ENCODE measurements at places on chromosomes 11 and 22.

DNA sequence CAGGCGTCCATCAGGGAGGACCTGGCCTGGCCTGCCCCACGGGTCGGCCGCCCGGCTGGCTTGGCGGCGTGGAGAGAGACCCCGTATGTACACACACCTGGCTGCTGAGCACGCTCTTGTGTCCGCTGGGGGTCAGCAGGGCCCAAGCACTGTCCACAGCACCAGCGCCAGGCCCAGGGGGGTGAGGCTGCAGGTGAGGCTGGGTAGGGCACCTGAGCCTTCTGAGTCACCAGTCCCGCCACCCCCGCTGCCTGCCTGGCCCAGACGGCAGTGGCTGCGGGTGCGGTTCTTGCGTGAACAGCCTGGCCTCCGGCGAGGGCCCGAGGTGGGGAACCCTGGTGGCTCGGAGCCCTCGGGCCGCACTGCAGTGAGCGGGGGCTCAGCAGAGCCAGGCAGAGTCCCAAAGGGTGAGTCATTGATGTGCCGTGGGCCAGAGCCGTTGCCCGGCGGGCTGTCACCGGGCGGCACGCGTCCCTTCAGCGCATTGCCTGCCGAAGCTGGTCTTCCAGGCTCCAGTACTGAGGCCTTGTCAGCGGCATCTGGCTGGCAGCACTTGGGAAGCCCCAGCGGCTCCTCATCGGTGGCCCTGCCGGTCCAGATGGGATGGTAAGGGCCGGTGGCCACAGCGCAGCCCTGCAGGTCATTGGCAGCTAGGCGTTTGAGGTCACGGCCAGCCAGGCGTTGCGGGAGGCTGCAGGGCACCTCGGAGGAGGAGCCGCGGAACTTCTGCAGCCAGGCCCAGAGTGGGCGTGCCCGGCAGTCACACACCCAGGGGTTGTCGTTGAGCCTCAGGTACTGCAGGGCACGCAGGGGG is 26.3 kb downstream of the RTN4R start:
- no peak for DNase-seq

DNA sequence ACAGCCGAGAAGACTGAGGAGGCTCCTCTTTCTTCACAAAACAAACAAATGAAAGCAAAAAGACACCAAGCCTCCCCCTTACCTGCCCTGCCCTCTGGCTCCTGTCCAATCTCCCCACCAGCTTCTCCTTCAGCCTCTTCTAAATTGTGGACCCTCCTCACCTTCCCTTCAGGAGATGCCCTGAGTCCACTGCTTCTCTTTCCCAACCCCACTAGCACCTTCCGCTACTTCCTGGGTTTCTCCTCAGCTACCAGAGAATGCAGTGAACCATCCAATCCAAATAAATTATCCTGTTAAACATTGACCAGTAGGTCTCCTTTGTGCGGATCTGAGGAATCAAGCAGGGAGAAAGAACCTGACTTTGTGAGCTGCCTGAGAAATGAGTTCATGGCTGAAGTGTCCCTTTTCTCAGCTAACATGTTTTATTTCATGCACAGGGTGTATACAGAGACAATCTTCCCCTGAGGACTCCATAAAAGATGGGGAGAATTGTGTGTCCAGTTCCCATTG is 63.2 kb upstream of the VPREB1 start:
- DNase-seq, result no peak

DNA sequence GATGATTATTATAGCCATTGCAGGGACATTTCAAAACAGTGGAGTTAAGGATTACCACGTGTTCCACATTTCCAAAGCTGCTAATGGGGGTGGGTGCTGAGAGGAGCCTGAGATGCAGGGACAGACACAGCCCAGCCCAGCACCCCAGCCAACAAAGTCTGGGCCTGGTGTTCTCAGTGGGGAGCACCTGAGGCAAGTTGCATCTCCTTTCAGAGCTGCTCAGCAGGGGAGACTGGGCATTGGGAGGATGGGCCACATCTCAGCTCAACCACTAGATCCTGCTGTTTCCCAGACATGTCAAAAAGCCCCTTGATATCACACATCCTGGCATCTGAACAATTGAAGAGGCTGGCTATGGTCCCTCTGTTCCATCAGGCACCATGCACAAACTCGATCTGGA is 458.0 kb upstream of the KIRREL3 start:
- no peak for DNase-seq

DNA sequence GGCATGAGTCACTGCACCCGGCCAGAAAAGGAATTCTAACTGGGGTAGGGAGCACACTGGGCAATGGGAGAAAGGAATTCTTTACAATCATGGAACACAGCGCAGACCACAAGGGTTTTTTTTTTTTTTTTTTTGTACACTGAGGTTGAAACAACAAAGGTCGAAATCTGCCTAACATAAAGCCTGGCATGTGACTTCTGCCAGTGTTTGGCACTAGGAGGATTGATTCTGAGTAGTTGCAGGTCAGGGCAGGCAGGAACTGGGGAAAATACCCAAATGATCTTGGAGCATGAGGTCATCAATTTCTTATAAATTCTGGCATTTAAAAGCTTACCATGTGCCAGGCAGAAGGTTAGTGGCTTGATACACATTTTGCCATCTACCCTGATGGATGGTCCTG is 202.0 kb upstream of the SNX19 start:
- DNase-seq, result no peak

GRCh38 chr22:42719133-42719532 is 1.5 kb downstream of the A4GALT start:
- no peak for DNase-seq

DNA sequence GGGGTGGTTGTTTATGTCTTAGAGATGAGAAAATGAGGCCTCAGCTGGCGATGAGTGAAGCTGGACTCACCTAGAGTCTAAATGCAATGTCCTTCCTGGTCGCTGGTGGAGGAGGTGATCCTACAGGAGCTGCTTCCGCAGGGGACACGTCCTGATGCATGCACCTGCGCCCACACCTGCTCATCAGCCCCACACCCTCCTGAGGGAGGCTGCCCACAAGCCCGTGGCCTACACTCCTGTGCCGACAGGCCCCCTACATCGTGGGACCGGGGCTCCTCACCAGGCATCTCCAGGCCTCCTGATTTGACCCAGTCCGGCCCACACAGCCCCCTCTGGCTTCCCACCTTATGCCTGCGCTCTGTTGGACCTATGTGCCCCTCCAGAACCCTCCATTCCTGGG is 857.2 kb downstream of the TBC1D22A start:
- no peak for DNase-seq

- DNase-seq, result no peak
Observed at GRCh38 chr11:132062541-132062940, 692.1 kb downstream of the NTM start.

DNA sequence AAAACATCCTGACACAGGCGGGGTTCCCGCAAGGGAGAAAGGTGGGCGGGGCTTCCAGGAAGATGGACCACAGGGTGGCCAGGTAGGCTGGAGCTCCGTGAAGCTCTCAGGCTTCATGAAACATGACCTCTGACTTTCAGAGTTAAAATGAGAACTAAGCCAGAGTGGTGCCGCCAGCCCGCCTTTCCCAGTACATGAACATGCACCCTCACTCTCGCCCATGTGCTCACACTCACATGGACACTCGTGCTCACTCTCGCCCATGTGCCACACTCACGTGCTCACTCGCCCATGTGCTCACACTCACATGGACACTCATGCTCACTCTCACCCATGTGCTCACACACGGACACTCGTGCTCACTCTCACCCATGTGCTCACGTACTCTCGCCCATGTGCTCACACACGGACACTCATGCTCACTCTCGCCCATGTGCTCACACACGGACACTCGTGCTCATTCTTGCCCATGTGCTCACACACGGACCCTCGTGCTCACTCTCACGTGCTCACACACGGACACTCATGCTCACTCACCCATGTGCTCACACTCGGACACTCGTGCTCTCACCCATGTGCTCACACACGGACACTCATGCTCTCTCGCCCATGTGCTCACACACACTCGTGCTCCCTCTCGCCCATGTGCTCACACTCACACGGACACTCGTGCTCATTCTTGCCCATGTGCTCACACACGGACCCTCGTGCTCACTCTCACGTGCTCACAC is 10.0 kb downstream of the RNH1 start:
- no peak for DNase-seq

DNA sequence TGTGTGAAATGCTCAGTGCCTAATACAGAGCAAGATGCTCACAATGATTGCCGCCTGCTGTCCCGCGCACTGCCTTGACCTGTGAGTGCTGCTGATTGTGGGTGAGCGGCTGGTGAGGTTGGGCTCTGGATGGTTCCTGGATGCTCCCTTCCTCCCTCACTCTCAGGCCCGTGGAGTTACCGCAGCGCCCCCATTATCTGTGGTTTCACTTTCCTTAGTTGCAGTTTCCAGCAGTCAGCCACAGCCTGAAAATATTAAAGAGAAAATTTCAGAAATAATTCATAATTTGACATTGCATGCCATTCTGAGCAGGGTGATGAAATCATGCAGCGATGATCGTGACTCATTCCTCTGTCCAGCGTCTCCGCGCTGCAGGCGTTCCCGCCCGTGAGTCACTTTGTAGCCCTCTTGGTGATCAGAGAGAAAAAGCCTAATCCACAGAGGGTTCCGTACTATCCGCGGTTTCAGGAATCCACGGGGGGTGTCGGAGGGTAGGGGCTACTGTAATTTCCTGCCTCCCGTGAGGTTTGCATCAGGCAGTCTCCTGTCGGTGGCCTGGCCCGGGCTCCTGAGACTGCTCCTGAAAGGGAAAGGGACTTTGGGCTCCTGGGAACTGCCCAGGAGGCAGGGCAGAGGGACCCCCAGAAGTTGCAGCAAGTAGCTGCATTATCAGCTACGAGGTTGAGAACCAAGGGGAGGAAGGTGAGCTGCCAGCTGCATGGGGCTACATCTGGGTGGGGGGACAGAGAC is 10.6 kb downstream of the RPL3 start:
- no peak for DNase-seq

GRCh38 chr11:72209101-72209500 is 7.5 kb upstream of the FOLR2 start:
- no peak for DNase-seq

DNA sequence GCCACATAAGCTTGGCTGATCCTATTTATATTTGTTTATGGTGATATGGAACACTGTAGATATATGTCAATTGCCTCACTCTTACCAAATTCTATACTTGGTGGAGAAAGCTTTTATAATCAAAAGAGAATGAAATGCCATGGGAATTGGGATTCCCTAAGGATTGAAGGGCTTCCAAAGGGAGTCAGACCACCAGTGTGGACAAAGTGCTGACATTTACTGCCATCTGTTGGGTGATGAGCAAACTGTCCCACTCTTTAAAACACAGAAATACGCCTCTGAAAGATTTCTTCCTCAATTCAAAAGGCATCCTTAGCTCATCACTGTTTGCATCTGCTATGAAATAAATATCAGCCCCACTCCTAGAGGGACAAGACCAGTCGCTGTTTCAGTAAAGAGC is 7.1 kb downstream of the SLC1A2 start:
- no peak for DNase-seq

Data from right renal pelvis (tissue), 4 donors.